Stimulated activated CD8-positive, alpha-beta memory T cell treated with anti-CD3 and anti-CD28 coated beads, Interleukin-12 subunit alpha, Interleukin-12 subunit beta, amount 100 ng/mL, for 4 hours (primary cell): ENCODE measurements at places on chromosomes 7 and 10.

DNA sequence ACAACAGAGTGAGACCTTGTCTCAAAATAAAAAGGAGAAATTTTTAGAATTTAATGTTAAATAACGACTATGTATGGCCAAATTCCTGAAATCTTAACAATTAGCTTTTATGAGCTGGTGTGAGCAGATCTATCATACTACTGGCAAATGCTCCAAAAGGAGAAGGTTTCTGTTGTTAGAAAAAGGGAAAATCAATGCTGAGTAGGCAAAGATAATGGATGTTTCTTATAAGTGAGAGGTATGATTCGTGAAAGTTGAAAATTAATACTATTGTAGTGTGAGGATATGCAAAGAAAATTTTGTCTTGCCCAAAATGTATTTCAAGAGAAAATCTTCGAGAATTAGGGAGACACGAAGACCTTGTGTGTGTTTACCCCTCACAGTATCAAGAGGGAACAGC is 40.8 kb upstream of the CUL1 start:
- no peak for DNase-seq

DNA sequence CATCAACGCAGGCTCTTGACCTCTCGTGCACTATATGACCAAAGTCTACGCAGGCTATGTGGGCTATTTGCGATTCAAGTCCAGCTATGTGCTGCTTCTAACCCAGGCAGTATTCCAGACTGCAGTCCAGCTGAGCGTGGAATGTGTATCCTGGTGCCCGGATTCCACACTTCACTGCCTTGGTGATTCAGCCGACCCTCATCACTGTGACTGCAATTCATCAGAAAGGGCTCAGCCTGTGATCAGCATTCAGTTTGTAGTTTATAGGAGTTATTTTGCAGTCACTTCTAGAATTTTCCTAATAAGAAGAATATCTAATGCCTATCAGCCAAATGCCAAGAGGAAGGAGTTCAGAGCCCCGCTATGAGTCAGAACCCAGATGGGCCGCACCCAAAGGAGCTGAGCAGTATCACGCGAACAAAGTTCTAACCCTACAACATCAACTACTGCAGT is 119.8 kb upstream of the LANCL2 start:
- no peak for DNase-seq

GRCh38 chr7:117273814-117274225 is 49.0 kb downstream of the WNT2 start:
- no peak for DNase-seq

GRCh38 chr7:116198748-116199410 is 11.5 kb upstream of the TES start:
- DNase-seq, result no peak

DNA sequence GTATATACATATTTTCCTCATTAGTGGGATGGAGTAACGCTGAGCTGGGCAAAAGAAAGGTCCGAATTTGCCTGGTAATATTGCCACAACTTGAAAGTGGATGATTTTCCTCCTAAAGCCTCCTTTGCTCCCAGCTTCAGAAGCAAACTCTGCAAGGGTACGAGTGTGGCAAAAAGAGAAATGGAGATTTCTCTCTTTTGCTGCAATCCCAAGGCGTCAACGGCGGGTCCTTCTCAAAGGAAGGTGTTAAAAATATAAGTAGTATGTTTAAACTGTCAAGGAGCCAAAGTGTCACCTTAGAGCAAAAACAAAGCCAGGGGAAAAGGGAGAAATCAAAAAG is 12.4 kb upstream of the HOXA2 start:
- DNase-seq, result no peak

GRCh38 chr7:16350634-16351033 is 70.7 kb downstream of the CRPPA start:
- DNase-seq, result no peak

GRCh38 chr10:91409869-91410637 is at the start of gene HECTD2:
HECTD2 (plus strand) TSS chr10:91410344; CDS start chr10:91410439, 95 bp downstream.
- DNase-seq, result peak; percentile 79

DNA sequence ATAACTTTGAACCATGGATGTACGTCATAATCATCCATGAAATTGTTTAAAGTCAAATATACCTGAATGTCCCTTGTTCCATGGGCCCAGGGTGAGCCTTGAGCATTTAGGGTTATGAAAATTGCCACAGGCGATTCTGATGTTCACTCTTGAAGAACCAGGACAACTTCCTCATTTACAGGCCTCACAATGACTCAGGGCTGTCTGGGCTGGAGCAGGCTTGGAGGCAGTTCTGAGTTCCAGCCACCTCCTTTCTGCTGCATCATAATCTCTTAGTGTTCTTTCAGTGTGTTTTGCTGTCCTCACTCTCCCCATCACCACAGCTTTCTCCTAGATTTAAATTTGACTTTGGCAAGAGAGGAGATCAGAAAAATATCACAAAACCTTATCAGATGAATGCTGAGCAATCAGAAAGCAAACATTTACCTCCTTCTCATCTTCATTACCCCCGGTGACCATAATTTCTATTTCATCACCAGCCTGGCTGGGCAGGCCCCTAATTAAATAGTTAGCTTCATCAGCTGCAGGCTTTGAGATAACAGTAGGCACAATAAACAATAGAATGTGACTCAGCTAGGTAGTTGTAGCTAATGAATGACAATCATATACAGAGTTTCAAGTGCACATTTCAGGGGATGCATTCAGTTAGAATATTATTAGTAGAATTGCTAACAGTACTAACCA is 571.0 kb downstream of the SH2D4B start:
- no peak for DNase-seq

DNA sequence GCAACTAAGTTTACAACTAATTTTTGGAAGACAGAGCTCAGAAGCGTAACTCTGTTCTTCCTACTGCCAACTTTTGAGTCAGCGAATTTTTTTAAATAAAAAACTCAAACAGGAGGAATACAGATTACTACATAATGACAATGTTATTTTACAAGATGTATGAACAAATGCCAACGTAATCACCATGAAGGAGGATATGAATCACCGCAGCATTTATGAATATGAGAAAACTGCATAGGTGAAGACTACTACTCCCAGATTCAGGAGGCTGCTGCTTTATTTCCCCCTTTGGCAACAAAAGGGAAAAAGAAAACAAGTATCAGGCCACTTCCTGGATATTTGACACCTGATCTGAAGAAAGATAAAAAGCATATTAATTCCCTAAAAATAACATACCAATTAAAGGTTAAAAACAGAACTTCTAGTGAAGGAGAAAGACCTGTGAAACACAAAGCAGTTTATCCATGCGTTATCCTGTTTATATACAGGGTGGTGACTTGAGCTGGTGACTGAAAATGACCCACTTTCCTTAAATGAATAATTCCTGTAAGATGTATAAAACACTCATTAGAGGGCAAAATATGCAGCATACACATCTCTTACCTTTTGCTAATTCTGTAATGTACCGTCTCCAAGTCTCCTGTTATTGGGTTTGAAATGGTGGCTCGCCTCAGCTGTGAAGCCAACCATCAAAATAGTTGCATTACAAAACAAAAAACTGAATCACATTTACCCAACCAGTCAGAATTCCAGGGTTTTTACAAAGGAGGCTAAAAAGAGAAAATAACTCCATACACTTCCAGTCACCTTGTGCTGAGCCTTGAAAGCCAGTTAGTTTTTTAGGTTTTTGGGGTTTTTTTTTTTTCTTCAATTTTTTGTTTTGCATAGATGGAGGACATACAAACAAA is 52.0 kb downstream of the P4HA1 start:
- no peak for DNase-seq

GRCh38 chr7:24825931-24826661 is 68.8 kb upstream of the GSDME start:
- no peak for DNase-seq

DNA sequence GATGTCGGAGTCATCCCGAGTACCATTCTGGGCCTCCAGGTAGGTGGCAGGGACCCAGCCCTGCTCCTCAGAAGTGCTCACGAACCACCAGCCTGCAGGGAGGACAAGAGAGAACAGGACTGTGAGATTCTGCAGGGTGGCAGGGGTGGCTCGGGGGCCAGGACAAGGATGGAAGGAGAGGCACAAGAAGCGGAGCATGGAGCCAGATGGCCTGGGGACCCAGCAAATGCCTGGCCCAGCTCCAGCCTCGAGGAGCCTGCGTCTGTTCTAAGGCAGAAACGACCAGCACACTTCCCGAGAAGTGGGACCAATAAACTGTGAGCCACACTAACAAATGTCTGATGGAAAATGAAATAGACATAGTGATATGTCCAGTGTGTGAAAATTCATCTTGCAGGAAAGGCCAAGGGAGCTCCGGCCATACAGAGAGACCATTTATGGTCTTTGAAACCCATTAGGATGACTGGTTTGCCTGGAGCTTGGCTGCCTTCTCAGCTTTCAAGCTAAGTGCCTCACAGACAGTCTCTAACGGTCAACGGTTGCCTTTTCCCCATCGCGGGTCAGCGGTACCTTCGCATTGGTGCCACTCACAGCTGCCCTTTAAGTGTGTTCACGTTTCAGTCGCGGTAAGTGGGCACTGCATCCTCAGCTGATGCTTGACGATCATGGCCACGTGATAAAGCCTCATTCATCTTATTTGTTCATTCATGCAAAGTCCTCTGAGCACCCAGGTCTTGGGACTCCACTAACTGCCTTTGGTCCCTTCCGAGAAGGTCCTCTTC is 133.8 kb downstream of the NEURL1 start:
- no peak for DNase-seq

- no peak for DNase-seq
Observed at GRCh38 chr10:5949009-5949759, 28.2 kb downstream of the IL15RA start.
